ENCODE measurements at places on chromosomes 1 and 21.

- no peak for DNase-seq
Observed at GRCh38 chr1:60173729-60174505, 100.3 kb upstream of the C1orf87 start.

GRCh38 chr1:248812736-248813425, 12.8 kb downstream of the SH3BP5L start:
- no peak for DNase-seq

GRCh38 chr1:214454569-214455396, 96.6 kb downstream of the PTPN14 start:
- no peak for DNase-seq

GRCh38 chr21:40623528-40623927, 223.4 kb downstream of the DSCAM start:
- no peak for DNase-seq
